B cell (primary cell): ENCODE measurements at places on chromosomes 13 and 19.

GRCh38 chr13:45289936-45290563 is 50.9 kb downstream of the TPT1 start:
- DNase-seq, result no peak

DNA sequence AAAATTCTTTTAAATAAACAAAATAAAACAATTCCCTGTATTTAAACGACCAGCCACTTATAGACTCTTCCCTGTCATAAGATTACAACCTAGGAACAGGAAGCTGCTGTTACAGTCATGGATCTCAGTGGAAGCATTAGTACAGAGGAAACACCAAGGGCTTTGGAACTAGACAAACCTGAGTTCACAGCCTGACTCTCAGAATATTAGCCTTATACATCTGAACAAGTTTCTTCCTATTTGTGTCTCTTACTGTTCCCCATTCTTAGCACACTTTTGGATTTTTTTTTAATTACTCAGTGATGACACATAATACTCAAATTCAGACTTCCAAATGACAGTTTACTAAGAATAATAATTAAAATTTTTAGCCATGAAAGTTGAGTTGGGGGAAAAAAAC is 46.1 kb downstream of the ZDHHC20 start:
- no peak for DNase-seq

- DNase-seq, result no peak
These were observed 100.7 kb upstream of the RXFP2 start for GRCh38 chr13:31638577-31638976.

GRCh38 chr13:57992416-57992815 is 360.9 kb downstream of the PCDH17 start:
- no peak for DNase-seq

GRCh38 chr19:21432590-21432989 is 35.7 kb downstream of the ZNF493 start:
- no peak for DNase-seq
